ENCODE measurements at places on chromosomes 11 and 22.
A peak's percentile ranks its signal among the peaks of the same experiment; 100 is the strongest.

GRCh38 chr11:10978198-10978597, 120.3 kb upstream of the ZBED5 start:
- no peaks in the 10 kb centered on the region for H3K4me1 ChIP-seq
- no peak for DNase-seq
- no peak overlapping the region for H3K27ac ChIP-seq
- H3K4me3 ChIP-seq: no peak overlapping the region
- no peaks in the 10 kb centered on the region for H3K27me3 ChIP-seq

DNA sequence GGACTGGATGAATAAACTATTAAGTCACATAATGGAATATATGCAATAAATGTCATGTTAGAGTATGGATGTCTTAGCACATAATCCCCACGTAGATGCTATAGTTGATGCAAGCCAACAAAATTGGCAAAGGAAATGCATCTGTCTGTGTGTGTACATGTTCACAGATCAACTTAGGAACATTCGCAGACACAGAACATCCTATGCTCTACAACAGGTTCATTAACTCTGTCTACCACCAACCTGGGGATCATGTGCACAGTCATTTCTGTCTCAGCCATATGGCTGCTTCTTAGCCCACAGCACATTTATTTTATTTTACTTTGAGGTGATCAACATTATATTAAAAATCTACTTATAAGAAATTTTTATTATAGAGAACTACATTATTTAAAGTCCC, 4.9 kb downstream of the MSANTD4 start:
- no peak overlapping the region for H3K27ac ChIP-seq
- no peaks in the 10 kb centered on the region for H3K27me3 ChIP-seq
- no peaks in the 10 kb centered on the region for H3K36me3 ChIP-seq
- no peak overlapping the region for H3K4me3 ChIP-seq
- DNase-seq: no peak
- peaks cover 14% of the 10 kb centered on the region for H3K4me1 ChIP-seq

DNA sequence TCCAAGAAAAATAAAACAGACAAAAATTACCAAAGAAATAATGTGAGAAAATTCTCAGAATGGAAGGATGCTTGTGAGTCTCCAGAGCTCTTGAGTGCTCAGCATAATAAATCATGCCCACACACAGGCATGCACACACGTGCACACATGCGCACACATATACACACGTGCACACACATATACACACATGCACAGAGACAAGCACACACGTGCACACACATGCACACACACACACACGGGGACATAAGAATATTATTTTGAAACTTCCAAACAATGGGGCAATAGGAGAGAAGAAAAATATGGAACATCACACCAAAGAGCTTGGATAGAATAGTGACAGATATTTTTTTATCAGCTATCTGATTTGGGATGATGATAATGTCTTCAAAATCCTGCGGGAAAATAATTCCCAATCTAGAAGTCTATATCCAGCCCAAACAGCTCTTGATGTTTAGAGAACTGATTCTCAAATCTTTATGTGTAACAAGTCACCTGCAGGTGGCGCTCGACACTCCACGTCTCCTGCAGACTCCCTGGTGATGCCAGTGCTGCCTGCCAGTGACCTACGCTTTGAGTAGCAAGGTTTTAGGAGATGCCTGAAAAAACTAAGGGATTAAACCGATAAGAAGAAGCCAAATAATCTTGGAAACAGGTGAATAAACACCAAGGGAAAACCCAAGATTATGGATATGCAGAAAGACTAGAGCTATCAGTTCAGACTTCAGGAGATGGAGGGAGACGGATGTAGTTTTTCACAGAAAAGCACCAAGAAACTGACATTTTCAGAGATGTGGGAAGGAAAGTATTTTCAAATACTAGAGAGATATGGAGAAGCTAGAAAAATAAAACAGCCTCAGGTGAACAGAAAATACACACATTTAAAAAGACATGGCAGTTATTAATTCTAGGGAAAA, 743.6 kb downstream of the ETS1 start:
- H3K4me1 ChIP-seq: no peaks in the 10 kb centered on the region
- no peak overlapping the region for H3K27ac ChIP-seq

DNA sequence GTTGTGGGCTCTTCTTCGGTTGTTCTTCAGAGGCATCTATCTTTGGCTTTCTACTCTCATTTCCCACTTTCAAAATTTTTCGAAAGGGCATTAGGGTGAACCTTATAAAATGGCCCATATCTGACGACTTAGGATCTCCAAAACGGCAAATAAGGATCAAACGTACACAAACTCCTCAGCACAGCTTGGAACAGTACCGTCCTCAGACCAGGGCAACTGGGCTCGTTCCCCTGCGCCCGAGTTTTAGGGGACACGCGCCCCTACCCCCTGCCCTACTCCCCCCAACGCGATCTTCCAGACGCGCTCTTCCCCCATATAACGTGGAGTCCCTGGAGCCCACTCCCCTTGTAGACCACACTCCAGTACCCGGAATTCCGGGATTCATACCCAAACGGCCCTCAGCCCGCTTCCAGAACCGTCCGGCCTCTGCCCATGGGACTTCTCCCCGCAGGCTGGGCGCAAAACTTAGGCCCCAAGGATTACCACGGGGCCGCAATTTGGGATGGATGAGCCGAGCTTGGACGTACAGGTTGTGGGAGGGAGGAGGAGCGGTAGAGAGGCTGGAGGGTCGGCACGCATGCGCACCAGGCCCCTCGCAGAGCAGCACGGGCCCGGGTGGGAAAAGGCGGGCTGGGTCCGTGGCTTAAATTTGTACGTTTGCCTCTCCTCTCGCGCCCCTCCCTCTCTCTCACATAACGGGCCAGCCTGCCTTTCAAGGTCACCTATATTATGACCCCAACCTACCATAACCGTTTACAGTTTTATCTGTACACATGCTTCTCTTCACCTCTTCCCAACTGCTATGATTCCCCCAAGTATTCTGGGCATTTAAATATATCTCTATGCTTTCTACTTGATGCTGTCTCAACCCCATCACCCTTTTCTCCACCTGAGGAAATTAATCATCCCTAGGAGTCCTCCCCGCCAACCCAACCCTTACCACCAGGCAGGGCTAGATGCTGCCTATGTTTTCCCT, 3.4 kb downstream of the CCDC89 start:
- peaks cover 15% of the 10 kb centered on the region for H3K4me1 ChIP-seq
- H3K4me3 ChIP-seq: peak overlapping the region; percentile 84
- no peaks in the 10 kb centered on the region for H3K27me3 ChIP-seq
- H3K27ac ChIP-seq: no peak overlapping the region

- H3K36me3 ChIP-seq: no peaks in the 10 kb centered on the region
- H3K4me3 ChIP-seq: no peak overlapping the region
- H3K27ac ChIP-seq: no peak overlapping the region
- H3K4me1 ChIP-seq: no peaks in the 10 kb centered on the region
Observed at GRCh38 chr11:110087812-110088534, 5.2 kb upstream of the ZC3H12C start.

GRCh38 chr11:83895516-83895915, 609.3 kb upstream of the CCDC90B start:
- H3K27ac ChIP-seq: no peak overlapping the region
- H3K27me3 ChIP-seq: no peaks in the 10 kb centered on the region
- H3K4me1 ChIP-seq: no peaks in the 10 kb centered on the region
- no peak overlapping the region for H3K4me3 ChIP-seq
- DNase-seq: no peak
- no peaks in the 10 kb centered on the region for H3K36me3 ChIP-seq

GRCh38 chr11:9533736-9534473, 39.6 kb upstream of the WEE1 start:
- no peaks in the 10 kb centered on the region for H3K27me3 ChIP-seq
- H3K4me1 ChIP-seq: peaks cover 45% of the 10 kb centered on the region
- H3K27ac ChIP-seq: peak overlapping the region; percentile 52

- H3K4me3 ChIP-seq: no peak overlapping the region
- no peaks in the 10 kb centered on the region for H3K4me1 ChIP-seq
- DNase-seq: no peak
- H3K36me3 ChIP-seq: peaks cover 8% of the 10 kb centered on the region
Observed at GRCh38 chr11:46801694-46802470, 44.2 kb downstream of the CKAP5 start.

DNA sequence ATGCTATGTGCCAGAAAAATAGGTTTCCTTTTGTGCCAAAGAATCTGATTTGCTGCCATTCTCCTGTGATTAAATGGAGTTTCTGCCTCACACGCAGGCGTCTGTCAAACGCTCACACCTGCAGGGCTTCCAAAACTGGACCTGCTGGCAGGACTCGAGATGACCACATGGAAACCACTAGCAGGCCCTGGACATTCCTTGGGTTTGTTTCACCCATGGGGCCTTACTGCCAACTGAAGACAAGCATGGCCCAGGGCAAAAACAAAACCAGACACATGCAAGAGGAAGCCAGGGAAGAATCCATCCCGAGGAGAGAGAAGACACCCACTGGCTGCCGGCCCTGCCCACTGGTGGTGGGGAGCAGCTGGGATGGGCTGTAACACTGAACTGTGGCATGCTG, 55.9 kb upstream of the MN1 start:
- H3K27ac ChIP-seq: no peak overlapping the region
- H3K4me3 ChIP-seq: no peak overlapping the region
- no peaks in the 10 kb centered on the region for H3K27me3 ChIP-seq
- peaks cover 16% of the 10 kb centered on the region for H3K4me1 ChIP-seq
- peaks cover 23% of the 10 kb centered on the region for H3K36me3 ChIP-seq
- no peak for DNase-seq

GRCh38 chr22:37986371-37986770, 2.0 kb upstream of the SOX10 start:
- no peaks in the 10 kb centered on the region for H3K36me3 ChIP-seq
- no peaks in the 10 kb centered on the region for H3K4me1 ChIP-seq
- no peak for DNase-seq
- no peaks in the 10 kb centered on the region for H3K27me3 ChIP-seq
- H3K27ac ChIP-seq: no peak overlapping the region

DNA sequence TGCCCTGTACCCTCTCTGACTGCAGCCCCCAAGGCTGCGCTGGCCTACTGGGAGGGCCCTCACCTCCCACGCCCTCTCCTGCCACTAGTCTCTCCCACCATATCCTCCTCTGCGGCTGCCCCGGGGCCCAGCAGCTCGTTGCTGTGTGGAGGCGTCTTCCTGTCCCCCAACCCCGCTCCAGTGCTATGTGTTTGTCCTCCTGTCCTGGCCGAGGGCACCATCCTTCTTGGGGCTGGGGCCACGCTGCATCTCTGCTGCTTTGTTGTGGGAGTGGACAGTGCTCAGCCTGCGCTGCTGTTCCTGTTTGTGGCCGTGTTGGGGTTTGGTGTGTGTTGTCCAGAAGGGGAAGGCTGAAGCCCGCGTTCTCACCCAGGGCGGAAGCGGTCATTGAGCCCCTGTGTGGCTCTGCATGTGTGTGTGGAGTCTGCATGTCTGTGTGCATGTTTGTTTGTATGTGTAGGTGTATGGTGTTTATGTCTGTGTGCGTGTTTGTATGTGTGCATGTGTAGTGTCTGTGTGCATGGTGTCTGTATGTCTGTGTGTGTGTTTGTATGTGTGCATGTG, 15.7 kb downstream of the TPCN2 start:
- H3K27me3 ChIP-seq: no peaks in the 10 kb centered on the region
- no peak overlapping the region for H3K4me3 ChIP-seq
- no peak for DNase-seq
- peaks cover 26% of the 10 kb centered on the region for H3K36me3 ChIP-seq
- no peaks in the 10 kb centered on the region for H3K4me1 ChIP-seq
- H3K27ac ChIP-seq: no peak overlapping the region

GRCh38 chr11:72012897-72013721, 14.4 kb downstream of the IL18BP start:
- no peaks in the 10 kb centered on the region for H3K27me3 ChIP-seq
- peaks cover 49% of the 10 kb centered on the region for H3K4me1 ChIP-seq
- H3K36me3 ChIP-seq: peaks cover 93% of the 10 kb centered on the region
- H3K27ac ChIP-seq: peak overlapping the region; percentile 49
- H3K4me3 ChIP-seq: peak overlapping the region; percentile 14
- no peak for DNase-seq

DNA sequence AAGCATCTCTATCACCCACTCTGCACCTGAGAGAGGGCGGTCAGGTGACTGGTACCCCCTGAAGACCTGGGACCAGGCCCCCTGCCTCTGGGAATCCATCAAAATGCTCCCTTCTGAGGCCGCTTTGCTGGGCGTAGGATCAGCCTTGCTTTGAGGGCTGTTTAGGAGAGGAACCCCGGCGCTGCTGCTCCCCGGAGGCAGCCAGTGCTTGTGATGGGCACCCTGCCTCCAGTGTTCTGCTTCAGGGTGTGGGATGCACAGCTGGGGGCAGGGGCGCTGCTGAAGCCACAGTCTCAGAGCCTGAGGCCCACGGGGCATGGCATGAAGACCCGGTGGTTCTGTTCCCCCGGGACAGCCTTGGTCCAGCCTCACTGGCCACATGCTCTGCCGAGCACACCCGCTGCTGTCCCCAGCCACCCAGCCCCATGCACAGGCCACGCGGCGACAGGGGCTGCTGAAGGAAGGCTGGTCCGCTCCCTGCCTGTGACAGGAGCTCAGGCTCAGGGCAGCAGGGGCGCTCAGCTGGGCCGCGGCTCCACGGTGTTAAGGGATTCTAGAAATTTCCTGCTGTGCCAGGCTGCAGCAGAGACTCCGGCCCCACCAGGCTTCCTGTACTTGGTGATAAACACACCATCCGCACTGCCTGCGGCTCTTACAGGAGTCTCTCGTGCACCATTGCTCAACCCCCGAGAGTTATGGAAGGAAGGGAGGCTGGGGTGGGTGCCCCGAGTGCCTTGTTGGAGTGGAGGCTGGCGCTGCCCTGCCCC, 91.0 kb downstream of the KCNQ1 start:
- no peak for DNase-seq
- no peaks in the 10 kb centered on the region for H3K4me1 ChIP-seq
- H3K27ac ChIP-seq: no peak overlapping the region
- H3K36me3 ChIP-seq: no peaks in the 10 kb centered on the region
- H3K27me3 ChIP-seq: no peaks in the 10 kb centered on the region
- no peak overlapping the region for H3K4me3 ChIP-seq

DNA sequence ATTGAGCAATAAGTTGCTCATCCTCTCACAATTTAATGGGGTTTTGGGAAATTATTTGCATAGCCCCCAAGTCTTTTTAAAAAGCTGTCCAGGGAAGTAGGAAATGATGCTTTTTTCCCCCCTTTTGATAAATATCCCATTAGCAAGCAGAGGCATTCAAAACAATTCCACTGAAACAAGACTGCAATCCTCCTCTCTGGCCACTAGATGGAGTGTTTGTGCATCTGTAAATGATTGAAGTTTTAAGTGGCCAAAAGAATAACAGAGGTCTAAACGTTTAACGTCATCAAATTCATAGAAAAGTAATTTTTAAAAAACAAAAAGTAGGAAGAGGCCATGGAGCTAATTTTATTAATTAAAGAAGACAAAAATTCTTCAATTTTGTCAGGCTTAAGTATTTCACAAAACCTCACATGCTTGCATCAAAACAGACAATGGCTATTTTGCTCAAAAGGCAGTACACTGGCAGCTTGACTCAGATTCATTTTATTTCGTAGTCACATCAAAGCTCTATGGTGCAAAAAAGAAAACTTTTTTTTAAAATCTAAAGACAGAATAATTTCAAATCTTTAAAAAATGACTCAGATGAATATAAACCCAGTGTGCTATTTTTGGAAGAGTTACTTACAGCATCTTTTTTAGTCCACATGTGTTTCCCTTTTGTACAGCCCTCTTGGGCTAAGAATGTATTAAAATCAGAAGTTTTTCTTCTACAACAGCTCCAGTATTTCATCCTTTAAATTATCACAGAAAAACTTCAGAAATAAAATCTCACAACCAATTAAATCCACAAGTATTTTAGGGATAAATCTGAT, 17.8 kb downstream of the CHORDC1 start:
- peaks cover 6% of the 10 kb centered on the region for H3K4me1 ChIP-seq
- H3K36me3 ChIP-seq: peaks cover 12% of the 10 kb centered on the region
- H3K27me3 ChIP-seq: no peaks in the 10 kb centered on the region
- no peak for DNase-seq
- no peak overlapping the region for H3K4me3 ChIP-seq
